ENCODE measurements at places on chromosomes 2 and 18. TPM values are rescaled to one million over a fixed set of nuclear protein-coding genes. Genes with fewer than 3 reads are reported as not detected.

The TCF4 gene
- total RNA-seq = 91.2 TPM

The RAB17 gene
- 26.9 TPM for total RNA-seq

The KCNIP3 gene
- 2.6 TPM for total RNA-seq

The NAGK gene
- total RNA-seq = 55.6 TPM

The CNTNAP5 gene
- total RNA-seq = 0.49 TPM

The LYPD6B gene
- total RNA-seq = 1.7 TPM

The C1QL2 gene
- total RNA-seq = 0.69 TPM

The ICOS gene
- total RNA-seq = not detected

The DSEL gene
- 20.8 TPM for total RNA-seq

The UGT1A4 gene
- total RNA-seq = not detected

The REG3G gene
- total RNA-seq = not detected

The CRYGD gene
- 3.4 TPM for total RNA-seq

The C1GALT1C1L gene
- not detected for total RNA-seq

The GPR17 gene
- not detected for total RNA-seq

- DNase-seq = no peak
Measured at GRCh38 chr18:36176177-36176584, 11.1 kb upstream of the MOCOS start.

DNA sequence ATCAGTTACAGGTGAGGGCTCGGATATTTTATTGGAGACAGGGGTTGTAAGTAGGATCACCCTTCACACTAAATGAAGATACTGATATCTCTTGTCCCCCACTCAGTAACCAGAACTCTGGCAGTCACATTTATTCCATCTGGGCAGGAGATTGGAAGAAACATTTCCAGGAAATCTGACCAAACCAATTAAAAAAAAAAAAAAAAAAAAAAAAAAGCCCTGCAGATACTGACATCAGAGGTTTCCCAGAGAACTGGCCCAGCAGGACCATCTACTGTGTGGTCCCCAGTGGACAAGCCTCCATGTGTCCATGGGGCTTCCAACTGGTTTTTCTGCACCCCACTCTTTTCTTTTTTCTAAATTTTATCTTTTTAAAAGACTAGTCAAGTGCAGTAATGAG lies 41.3 kb downstream of the SH2D6 start:
- DNase-seq = no peak

GRCh38 chr18:25672490-25672889 lies 320.5 kb upstream of the ZNF521 start:
- DNase-seq = peak; percentile 88

DNA sequence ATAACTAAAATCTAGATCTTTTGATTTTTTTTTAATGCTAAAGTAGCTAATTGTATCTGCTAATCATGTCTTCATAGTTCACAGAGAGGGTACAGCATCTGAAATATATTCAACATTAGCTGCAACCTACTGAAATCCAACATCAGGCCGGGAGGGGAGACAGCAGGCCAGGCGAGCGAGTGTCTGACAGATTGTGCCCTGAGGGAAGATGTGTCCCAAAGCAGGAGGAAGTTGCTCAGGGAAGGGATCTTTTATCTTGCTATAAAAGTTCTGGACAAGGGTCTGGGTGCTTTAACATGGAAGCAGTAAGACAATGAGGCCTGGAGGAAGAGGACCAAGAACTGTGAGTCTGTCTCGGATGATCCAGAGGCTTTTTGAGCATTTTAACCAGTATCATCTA lies 274.1 kb downstream of the AFF3 start:
- DNase-seq = no peak

- no peak for DNase-seq
Measured at GRCh38 chr2:232483311-232483922, 4.2 kb downstream of the ECEL1 start.

DNA sequence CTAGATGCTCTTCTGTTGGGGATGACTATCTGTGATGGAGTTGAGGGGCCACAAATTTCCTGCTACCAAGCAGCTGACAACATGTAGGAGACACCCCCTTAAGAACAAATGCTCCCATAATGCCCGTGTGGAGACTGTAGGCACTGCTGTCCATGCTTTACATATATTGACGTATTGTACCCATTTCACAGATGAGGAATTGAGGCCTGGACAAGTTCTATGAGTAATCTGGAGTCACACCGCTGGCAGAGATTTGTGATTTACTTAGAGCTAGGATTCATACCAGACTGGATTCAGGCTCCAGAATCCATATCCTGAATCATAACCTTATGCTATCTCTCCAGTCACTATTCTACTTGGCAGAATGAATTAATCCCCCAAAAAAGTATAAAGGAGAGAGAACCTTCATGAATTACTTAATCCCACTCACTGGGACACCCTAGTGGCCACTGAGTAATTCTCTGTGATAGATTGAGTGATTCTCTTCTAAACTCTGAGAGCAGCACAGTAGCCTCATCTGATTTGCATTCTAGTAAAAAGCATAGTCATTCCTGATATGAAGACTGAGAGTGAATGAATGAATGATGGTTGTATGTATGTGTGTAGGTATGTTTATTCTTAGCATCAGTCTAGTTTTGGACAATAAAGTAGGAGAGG lies 460.7 kb upstream of the MEIS1 start:
- DNase-seq = peak; percentile 45

GRCh38 chr18:24200494-24201290 lies 61.8 kb downstream of the CABYR start:
- DNase-seq = no peak

DNA sequence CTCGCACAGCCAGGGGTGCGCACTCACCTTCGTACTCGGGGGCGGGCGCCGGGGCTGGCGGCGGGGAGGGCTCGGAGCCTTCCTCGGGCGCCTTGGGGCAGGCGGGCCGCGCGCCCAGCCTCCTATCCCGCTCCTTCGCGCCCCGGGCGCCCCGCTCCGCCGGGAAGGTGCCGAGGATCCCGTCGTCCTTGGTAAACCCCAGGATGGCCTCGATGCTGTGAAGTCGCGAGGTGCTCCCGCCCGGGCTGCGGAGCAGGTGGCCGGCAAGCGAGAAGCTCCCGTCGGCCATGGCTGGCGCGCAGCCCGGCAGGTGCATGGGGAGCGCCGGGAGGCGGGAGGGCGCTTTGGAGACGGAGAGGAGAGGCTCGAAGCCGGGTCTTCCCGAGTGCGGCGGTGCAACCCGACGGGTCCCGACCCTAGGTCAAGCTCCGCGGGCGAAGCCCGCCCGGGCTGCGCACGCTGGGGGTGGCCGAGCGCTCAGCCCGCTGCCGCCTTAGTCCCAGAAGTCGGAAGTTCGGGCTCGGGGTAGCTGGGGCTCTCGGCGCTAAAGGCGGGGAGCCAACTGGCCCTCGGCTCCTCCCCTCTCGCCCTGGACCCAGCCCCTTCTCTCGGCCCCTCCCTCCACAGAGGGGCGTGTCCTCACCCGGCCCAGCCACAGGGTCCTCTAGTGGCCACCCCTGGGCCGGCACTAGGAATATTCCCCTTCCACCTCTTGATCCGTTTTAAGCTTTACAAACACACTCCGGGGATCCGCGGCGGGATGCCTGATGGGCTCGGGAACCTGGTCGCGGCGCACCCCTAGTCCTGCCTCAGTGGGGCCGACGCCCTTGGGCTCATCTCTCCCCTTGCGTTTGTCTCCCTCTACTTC lies at the start of gene RAX:
Gene RAX, minus strand, starts transcription at position 564 of the 868 bp plus-strand sequence. Its CDS starts 248 bp downstream, at position 316.
- peak; percentile 95 for DNase-seq

GRCh38 chr2:203751685-203752271 lies 45.3 kb downstream of the CD28 start:
- no peak for DNase-seq

GRCh38 chr18:50315100-50315871 lies 27.8 kb upstream of the CXXC1 start:
- no peak for DNase-seq

- no peak for DNase-seq
Measured at GRCh38 chr2:57878866-57879210, 167.8 kb upstream of the VRK2 start.

DNA sequence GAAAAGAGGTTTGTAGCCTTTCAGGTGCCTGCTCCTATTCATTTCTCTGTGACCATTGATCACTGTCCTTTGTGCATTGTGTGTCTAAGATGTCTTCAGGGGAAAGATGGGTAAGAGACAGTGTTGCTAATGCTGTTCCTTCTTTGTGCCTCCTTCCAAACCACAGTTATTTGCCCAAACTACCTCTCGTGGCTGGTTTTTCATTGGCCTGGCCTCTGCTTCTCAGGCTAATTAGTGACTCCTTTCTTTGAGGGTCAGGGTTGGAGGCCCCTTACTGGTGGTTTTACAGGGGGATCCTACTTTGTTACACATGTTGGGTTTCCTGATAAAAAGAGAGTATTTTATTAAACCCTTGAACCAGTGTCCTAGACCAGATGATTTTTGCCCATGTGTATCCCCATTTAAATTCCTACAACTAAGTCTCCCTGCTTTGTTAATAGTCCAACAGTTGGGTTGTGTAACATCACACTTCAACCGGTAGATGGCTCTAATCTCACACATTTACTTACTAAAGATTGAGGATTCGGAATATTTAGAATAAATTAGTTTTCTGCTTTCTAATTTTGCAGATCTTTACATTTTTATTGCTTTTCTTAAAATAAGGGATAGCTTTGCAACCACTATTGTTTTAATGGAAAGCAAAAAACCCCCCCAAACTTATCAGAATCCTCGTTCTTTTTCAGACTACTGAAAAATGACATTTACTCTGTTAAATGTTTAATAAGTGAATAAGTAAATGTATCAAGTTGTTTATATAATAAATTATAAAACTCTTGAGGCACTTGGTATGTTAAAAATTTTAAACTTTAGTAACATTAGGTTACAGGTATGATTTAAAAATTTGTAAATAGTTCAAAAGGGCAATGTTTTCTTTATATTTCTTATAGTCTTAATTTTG lies 2.4 kb downstream of the MARS2 start:
- peak; percentile 69 for DNase-seq

GRCh38 chr18:77208964-77209363 lies 40.7 kb upstream of the GALR1 start:
- DNase-seq = no peak

- DNase-seq = peak; percentile 79
Measured at GRCh38 chr2:152861349-152861942, 143.0 kb downstream of the ARL6IP6 start.

DNA sequence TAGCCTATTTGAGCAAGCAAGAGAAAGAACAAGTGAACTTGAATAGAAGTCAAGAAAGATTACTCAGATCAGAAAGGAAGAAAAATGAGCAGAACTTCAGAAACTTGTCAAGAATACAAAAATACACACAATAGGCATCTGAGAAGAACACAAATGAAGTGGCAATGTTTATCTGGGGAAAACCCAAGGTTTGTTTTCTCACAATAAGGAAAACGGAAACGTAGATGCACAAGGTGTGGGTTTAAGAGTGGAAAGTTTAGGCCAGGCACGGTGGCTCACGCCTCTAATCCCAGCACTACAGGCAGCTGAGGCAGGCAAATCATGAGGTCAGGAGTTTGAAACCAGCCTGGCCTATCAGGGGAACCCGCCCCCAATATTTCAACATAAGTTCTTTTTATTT lies 159.5 kb upstream of the GYPC start:
- DNase-seq = no peak

- no peak for DNase-seq
Measured at GRCh38 chr2:191050640-191050987, 36.6 kb upstream of the STAT1 start.

DNA sequence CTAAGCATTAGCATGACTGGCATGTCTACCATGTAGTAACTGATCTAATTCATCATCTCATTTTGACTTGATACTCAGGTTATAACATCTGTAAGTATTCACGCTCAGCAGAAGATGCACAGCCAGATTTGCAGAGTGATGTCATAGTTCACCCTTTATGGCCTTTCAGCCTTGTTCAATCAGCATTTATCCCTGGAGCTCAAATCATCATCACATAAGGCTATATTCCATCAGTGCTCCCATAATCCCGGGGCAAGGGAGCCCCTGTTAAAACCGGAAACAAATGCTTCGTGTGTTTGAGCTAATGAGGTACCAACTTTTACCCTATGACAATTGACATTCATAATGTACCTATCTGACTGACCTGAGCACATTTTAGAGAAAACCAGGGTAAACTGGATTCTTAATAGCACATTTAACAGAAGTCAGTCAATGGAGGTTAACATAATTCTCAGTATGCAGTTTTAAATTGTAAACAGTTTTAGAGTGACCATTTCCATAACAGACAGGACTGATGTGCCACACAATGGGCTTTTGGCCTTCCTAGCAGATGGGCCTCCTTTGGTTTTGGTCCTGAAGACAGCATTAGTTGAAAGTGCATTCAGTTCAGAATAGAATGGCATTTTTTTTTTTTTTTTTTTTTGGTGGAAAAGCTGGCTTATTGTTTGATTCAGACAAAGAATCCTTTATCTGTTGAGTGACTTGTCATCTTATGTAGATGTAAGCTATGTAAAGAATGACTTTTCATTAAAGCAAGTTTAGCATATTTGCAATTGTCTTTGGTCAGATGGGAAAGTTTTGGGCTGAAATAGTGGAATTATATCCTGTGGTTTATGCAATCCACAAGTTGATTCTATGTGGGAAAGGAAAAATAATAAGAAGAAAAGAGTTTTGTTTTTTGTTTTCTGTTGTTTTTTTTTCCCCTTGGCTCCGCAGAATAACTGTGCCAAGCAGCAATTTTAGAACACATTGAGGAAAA lies 866.0 kb upstream of the ACVR2A start:
- DNase-seq = peak; percentile 13

DNA sequence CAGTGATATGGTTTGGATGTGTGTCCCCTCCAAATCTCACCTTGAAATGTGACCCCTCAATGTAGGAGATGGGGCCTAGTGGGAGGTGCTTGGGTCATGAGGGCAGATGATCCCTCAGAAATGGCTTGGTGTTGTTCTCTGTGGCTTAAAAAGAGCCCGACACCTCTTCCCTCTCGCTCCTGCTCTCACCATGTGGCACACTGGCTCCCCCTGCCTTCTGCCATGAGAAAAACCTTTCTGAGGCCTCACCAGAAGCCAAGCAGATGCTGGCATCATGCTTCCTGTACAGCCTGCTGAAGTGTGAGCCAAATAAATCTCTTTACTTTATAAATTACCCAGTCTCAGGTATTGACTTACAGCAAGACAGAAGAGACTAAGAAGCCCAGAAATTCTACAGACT lies 357.1 kb downstream of the NRXN1 start:
- peak; percentile 54 for DNase-seq

- DNase-seq = no peak
Measured at GRCh38 chr2:191363267-191363666, 118.1 kb downstream of the MYO1B start.

GRCh38 chr2:40220177-40220925 lies 231.5 kb downstream of the SLC8A1 start:
- no peak for DNase-seq
